ENCODE measurements at places on chromosomes 16 and 17.

- peak; percentile 93 for DNase-seq
Measured at GRCh38 chr16:29805232-29806098, 864 bp upstream of the MAZ start.

DNA sequence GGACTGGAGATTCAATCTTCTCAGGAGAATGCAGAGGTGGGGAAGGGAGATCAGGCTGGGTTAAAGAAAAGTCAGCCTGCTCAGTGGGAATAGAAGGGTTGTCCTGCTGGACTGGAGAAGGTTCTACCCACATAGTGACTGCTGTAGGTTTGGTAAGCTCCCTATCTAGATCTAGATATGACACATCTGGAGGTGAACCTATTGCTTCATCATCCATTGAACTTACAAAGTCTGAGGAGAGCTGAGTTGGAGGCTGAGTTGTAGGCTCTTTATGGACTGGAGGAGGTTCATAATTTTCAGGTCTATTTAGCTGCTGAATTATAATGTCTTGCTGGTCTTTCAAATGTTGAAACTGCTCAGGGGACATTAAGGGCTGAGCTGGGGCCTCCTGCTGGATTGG, 46.0 kb upstream of the NF1 start:
- no peak for DNase-seq

DNA sequence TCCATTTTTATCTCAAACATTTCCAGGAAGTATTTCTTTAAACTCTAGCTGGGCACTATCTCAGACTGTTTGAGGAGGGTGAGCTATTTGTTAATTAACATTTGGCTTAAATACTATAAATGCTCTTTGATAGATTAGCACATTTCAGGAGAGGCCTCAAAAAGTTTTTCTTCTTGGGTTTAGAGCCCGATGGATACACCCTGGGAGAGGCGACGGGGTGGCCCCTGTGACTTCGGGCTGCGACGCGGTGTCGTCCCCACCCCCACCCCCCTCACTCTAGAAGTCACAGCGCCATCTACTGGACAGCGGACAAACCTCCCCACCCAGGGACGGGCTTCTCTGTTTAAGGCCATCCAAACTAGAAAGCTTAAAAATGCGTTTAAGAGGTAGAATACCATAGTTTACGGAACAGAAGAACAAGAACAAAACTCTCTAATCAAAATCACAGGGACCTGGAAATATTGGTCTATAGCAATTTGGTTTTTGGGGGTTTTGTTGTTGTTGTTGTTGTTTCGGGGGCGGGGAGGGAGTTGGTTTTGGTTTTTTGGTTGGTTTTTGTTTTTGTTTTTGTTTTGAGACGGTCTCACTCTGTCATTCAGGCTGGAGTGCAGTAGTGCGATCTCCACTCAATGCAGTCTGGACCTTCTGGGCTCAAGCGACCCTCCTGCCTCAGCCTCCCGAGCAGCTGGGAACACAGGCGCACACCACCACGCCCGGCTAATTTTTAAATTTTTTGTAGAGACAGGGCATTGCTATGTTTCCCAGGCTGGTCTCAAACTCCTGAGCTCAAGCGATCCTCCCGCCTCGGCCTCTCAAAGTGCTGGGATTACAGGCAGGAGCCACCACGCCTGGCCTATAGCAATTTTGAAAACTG, 254.4 kb downstream of the C16orf95 start:
- DNase-seq: peak; percentile 46

GRCh38 chr17:63626551-63627180, 4.4 kb downstream of the MAP3K3 start:
- DNase-seq: no peak

DNA sequence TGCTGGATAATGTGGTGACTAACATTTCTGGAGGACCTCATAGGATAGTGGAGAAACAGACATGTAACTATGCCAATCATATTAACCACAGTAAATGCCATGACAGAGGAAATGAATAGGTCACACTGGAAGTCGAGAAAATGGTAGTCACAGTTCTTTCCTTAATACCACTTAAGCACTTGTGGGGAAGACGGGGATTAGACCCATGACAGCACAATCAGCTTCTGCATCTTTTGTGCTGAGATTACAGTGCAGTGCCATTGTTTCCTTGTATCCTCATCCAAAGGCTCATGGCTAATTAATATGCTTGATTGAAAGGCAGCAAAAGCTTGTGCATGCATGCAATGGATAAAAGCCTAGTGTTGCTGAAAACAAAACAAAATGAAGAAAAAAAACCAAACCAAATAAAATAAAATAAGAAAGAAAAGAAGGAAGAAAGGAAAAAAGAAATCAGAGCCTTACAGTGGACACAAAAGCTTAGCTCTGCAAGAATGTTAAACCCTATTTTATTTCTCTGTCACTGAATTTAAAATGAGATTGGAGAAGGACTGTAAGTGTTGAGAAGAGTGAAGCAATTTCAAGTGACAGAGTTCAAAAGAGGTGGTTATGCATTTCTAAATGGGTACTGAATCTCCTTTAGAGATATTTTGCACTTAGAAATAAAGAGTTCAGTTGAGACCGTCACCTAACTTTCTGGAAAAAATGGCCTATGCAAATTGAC, 1011.9 kb downstream of the CDH8 start:
- DNase-seq: no peak

DNA sequence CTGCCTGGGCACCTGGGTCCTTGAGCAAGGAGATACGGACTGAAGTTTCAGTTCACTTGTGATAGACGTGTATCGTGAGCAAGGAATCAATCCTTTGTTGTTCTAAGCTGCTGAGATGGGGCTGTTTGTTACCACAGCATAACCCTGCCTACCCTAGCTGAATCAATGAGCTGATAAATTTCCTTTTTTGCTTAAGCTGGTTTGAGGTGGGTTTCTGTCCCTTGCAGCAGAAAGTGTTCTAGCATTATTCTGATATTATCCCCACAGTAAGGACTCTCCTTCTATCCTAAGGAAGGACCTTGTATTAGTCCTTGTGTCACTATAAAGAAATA, 51.5 kb downstream of the IL21R start:
- no peak for DNase-seq

- peak; percentile 22 for DNase-seq
Measured at GRCh38 chr16:8634991-8635736, 13.7 kb downstream of the METTL22 start.

DNA sequence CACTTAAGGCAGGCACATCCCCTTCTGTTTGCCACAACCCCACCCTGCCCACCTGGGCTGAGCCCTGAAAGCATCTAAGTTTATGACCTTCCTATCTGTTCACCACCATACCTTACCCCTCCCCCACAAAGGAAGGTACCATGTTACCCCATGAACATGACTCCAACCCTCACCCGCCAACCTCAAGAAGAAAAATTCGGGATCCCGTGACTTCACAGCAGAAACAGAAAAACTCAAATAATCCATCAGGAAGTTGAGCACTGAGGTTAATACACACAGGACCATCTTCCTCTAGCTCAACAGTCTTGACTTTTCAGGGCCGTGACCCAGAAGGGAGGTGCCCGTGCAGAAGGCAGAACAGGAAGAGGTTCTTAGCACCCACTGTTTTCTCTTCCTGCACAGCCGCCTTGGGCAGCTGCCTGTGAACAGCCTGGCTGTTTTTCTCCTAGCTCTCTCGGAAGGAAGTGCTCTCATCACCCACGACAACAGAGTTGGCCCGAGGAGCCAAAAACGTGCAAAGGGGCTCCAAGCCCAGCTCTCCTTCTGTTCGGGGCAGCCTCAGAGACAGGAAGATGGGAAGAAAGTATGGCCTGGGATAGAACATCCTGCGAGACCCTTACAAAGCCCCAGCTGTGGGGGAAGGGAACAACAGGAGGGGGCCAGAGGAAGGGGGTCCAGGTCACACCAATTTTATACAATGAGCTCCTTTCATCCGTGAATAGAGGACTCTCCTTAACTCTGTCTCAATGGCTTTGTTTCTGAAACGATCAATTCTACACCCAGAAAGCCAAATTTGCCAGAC, 101.1 kb downstream of the XYLT1 start:
- DNase-seq: no peak

- no peak for DNase-seq
Measured at GRCh38 chr17:68239632-68240366, 8.0 kb upstream of the AMZ2 start.

- DNase-seq: no peak
Measured at GRCh38 chr17:70329721-70330120, 160.4 kb downstream of the KCNJ2 start.

- DNase-seq: no peak
Measured at GRCh38 chr17:27413315-27413714, 42.9 kb upstream of the KSR1 start.

GRCh38 chr16:52549011-52549692, 2.2 kb upstream of the TOX3 start:
- no peak for DNase-seq

DNA sequence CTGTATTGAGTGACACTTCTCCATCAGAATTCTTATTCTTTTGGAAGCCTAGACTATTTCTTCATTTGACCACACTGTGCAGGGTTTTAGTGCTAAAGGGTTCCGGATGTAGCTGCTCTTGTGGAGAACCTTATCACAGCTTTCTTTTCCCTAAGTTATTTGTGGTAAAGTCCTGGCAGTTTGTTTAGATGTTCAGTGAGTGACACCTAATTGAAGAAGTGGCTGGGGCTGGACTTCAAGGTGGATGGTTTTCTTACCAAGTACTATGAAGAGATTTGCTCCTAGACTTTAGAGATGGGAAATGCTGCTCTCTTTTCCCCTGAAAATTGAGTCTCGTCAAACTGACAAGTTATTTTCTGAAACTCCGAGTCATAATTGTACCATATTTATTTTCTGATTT, 144.0 kb upstream of the TBX2 start:
- DNase-seq: no peak

DNA sequence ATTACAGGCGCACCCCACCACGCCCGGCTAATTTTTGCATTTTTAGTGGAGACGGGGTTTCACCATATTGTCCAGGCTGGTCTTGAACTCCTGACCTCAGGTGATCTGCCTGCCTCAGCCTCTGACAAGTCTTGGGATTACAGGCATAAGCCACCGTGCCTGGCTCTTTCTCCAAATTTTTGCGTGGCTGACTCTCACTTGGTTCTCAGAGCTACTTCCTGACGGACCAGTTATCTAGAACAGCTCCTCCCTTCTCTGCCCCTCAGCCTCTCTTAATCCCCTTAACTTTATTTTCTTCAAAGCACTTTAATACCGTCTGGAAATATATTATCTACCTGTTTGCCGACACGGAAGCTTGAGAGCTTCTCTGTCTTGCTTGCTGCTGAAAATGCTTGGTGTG, 4.2 kb downstream of the YPEL2 start:
- DNase-seq: no peak

DNA sequence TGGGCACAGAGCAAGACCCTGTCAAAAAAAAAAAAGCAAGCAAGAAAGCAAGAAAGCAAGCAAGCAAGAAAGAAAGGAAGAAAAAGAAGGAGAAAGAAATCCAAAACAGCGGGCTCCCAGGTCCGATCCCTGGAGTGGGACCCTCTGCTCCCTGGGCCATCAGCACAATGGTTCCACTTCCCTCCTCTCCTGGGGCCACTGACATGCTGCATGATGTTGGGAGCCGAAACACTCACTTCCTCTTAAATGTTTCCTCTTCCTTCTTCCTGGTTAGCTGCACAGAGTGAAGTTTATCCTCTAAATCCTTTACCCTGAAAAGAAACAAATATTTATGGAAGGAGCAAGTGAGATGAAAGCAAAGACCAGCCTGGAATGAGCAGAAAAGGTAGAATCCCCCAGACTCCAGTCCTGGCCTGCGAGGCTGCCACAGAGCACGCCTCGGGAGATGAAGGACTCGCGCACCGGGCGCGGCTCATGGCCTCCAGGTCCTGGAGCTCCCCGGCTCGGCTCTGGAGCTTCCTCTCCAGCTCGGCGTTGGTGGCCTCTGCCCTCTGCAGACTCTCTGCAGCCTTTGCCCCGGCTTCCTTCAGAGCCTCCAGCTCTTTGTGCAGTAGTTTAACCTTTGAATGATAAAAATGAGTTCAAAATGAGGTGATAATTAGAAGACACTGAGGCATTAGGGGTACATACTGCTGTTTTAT, 19.0 kb downstream of the CCDC57 start:
- no peak for DNase-seq

GRCh38 chr16:11236461-11237254, 19.3 kb downstream of the SOCS1 start:
- DNase-seq: no peak

GRCh38 chr16:84518804-84519341, 14.4 kb upstream of the MEAK7 start:
- DNase-seq: no peak

DNA sequence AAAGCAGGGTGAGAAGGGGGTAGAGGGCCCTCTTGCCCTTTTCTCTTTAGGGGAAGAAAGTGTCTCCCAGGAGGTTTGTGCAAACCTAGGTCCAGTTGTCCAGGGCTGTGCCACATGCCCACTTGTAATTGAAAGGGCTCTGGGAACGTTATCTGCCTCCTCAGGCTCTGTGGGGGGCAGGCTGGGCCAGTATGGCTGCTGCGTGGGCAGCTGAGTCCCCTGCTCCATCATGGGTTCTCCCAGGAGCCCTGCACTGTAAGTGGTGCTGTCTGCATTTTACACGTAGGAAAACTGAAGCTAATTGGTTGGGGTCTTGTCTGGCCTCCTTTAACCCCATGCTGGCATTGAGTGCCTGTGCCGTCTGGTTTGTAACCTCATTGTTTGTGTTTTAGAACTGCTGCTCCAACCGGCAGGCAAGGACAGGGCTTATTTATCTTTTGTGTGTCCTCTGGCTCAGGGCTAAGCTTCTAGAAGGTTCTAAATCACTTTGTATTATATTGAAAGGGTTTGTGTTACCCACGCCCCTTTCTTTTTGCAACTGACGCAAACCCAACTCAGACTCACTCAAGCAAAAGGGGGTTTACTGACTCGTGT, 117.7 kb upstream of the CIBAR2 start:
- no peak for DNase-seq

DNA sequence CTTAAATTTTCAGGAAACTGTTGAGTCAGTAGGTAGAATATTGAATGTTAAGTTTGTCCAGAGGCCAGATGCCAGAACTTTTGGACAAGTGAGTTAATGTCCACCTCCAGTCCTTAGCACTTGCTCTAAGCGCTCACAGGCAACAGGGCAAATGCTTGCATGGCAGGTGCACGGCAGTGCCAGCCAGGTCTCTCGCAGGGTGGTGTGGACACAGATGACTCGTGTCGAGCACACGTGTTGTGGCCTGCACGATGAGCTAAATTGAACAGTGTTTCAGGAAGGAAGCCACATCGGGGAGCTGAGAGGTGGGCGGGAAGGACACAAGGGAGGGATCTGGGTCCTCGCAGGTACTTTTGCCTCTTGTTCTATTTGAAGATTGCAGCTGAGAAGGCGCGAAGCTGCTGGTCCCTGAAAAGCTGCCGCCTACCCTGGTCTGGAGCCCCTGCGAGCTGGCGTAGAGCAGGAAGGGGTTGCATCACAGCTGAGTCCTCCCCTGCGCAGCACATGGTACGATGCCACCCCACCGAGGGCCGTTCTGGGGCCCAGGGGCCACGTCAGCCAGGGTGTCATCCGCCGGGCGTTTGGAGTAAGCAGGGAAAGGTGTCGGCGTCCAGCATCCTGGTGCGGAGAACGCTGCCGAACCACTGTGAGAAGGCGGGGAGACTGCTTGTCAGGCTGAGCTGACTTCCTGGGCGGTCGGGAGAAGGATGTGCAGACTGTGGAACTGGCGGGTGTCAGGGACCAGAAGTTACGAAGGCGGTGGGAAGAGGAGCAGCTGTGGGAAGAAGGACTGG, 6.3 kb downstream of the RAB40C start:
- no peak for DNase-seq

GRCh38 chr16:87344931-87345631, 27.9 kb upstream of the C16orf95 start:
- no peak for DNase-seq

GRCh38 chr16:35140293-35140986, 1681.0 kb downstream of the TP53TG3F start:
- no peak for DNase-seq

- no peak for DNase-seq
Measured at GRCh38 chr17:74011966-74012365, 191.5 kb upstream of the RPL38 start.
